ENCODE measurements at places on chromosomes 7 and 10. TPM values are rescaled to one million over a fixed set of nuclear protein-coding genes. Genes with fewer than 3 reads are reported as not detected.

EBF3 gene
- total RNA-seq = not detected

SPAM1 gene
- total RNA-seq = not detected

WNT2 gene
- total RNA-seq = not detected

HOXA9 gene
- 74.8 TPM for total RNA-seq

DPP6 gene
- not detected for total RNA-seq

GPR26 gene
- not detected for total RNA-seq

ADO gene
- 28.5 TPM for total RNA-seq

CTTNBP2 gene
- not detected for total RNA-seq

DEPP1 gene
- total RNA-seq = 2.2 TPM

ACTL6B gene
- not detected for total RNA-seq

RNLS gene
- total RNA-seq = 25.1 TPM

TMEM26 gene
- not detected for total RNA-seq

DNA sequence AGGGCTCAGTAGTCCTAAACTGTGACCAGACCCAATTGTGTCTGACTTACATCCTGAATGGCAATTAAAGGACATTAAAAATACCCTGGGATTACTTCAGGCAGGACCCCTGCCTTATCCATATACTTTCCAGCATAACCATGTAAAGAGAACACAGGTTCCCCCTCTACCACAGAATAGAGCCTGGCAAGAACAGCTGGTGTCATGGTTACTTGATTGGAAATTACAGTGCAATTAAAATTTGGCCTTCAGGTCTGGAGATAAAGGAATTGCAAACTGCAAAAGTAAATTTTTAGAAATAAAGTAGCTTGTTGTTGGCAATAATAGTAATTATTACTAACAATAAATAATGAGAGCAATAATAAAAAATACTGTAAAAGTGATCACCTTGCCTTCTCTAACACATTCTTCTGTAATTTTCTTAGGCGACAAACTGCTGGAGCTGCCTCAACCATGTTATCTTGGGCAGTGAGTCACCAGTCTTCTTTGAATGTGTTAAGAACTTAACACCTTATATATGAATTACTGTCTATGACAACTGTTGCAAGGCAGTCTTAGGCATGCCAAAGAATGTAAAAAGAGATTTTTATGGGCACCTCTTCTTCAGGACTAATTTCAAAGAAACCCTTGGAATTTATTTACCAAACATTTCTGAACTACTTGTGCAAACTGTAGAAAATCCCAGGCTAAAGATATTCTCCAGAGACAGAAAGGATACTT lies 53.7 kb downstream of the HIBADH start:
- peak; percentile 81 for DNase-seq

- DNase-seq = no peak
Observed at GRCh38 chr10:88129013-88129412, 265.6 kb downstream of the PTEN start.

GRCh38 chr7:151088019-151088855 lies 2.0 kb downstream of the AGAP3 start:
- DNase-seq = no peak

- DNase-seq = peak; percentile 25
Observed at GRCh38 chr7:107659666-107660065, 962 bp upstream of the SLC26A4 start.

- no peak for DNase-seq
Observed at GRCh38 chr7:41328544-41328943, 374.3 kb downstream of the INHBA start.

DNA sequence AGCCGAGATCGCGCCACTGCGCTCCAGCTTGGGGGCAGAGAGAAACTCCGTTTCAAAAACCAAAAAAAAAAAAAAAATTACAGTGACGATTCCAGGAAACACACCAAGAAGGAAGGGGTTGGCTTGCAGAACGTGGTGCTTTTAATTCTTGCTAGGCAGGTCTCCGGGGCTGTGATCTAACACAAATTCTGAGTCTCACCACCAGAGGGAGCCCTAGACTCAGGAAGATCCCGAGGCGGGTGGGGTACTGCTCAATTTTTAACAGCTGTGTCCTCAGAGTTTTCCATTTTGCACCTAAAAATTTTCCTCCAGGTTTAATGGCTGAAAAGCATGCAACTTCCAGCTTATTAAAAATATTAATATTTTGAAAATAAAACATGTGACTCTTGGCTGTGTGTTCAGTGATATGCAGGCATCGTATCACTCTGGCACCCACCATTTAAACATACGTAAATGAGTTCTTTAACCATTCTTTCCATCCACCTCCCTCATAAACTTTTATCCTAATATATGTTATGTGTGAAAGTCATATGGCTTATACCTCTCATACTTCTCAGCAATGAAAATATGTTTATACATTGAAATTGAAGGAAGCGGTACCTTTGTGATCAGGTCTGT lies 26.5 kb upstream of the NUB1 start:
- peak; percentile 46 for DNase-seq

GRCh38 chr7:48522692-48523091 lies 351.4 kb downstream of the ABCA13 start:
- DNase-seq = peak; percentile 5

GRCh38 chr10:5468262-5469106 lies 30.9 kb downstream of the CALML5 start:
- DNase-seq = no peak

DNA sequence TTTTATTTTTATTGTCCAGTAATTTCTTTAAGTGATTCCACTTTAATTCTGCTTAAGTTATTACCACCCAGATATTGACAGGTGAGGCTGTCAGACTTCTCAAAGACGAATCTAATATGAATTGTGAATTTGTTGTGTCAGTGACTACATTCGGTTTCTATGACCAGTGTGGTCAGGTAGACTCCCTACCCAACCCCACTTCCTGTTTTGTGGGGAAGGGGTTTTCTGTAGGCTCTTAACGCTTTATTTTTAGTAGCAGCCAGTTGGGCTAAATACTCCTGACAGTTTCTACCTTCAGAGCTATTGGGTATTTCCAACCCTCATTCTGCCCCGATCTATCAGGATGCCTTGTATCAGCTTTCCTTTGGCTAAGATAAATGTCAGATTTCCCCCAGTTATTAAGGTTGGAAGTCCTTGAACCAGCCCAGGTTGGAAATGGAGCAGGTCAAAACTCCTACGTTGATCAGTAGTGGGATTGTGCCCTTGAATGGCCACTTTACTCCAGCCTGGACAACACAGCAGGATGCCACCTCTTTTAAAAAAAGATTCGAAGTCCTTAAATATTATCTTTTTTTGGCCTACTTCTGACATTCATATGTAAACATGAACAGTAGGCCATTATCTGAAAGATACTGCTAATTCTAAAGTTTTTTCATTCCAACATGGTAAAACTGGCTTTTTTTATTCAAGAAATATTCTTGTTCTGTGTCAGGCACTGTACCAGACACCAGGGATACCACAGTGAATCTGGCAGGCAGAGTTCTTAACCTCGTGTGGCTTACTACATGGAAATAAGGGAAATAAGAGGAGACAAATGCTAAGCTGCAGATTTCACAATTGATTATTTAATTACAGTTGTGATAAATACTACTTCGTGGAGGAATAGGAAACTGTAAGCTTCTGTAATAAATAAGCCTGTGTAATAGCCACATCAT lies 133.3 kb upstream of the SAMD8 start:
- DNase-seq = no peak

DNA sequence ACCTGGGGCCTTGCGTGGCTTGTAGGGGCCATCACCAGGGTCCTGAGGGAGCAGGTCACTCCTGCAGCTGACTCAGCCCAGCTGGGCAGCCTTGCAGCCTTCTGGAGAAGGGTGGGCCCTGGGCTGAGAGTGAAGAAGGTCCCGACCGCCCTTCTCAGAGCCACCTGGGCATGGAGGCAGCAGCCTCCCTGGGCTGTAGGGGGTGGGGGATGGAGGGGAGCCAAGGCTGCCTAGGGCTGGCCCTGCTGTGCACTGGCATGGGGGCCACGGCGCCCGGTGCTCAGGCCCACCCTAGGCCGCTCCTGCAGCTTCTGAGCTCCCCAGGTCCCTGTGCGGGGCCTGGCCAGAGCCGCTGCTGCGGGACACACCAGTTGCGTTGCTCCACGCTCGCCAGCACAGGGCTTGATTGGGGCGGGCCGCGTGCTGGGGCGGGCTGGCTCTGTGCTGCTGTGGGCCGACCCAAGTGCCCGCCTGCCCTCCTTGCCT lies 63.6 kb upstream of the NKX6-2 start:
- DNase-seq = no peak

DNA sequence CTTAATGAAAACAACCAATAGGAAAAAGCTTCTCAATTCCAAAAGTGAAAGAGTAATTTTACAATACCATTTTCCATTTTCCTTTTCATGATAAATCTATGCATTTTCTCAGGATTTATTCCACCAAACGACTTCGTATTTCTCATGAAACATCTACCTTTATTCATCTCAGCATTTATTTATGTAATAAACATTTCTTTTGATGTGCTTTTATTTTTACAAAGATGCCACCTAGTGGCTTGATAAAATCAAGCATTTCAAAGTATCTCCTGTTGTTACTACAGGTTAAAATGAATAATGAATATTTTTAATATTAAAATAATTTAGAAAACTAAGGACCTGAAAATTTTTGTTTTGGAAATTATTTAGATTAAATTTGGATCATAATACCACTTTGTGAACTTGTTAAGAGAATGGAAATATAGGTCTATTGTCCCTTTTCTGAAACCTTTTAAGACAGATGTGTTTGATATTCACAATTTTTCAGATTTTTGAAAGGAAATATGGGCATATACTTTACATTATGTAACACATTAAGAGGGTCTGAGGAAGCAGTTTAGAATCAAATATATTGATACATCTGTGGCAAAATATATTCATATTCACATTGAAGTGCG lies 2.7 kb upstream of the IQUB start:
- DNase-seq = peak; percentile 31

- no peak for DNase-seq
Observed at GRCh38 chr7:42469341-42469740, 232.3 kb upstream of the GLI3 start.

- peak; percentile 83 for DNase-seq
Observed at GRCh38 chr7:16028103-16028502, 341.6 kb upstream of the MEOX2 start.

- DNase-seq = peak; percentile 55
Observed at GRCh38 chr10:70970830-70971229, 82.5 kb upstream of the PCBD1 start.

DNA sequence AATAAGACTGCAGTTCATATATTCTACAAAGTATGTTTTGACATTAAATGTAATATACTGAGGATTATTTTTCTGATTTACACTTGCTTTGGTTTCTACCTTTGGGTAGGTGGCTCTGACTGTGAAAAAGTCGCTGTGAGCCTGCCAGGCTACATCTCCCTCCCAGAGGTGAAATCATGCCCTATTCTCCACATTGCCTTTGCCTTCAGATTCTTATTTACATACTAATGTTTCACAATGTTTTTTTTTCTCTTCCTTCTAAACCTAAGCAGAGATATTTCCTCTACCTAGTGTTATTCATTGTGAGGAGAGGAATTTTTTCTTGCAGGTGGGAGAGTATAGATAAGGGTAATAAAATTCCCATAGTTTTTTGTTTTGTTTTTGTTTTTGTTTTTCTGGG lies 111.5 kb upstream of the ANTXRL start:
- DNase-seq = no peak

GRCh38 chr10:93464776-93465388 lies 17.3 kb downstream of the MYOF start:
- peak; percentile 80 for DNase-seq

GRCh38 chr7:157423348-157423747 lies 86.5 kb downstream of the DNAJB6 start:
- DNase-seq = no peak

- no peak for DNase-seq
Observed at GRCh38 chr10:89795840-89796239, 94.5 kb downstream of the KIF20B start.

- no peak for DNase-seq
Observed at GRCh38 chr10:70908406-70909296, 20.3 kb upstream of the PCBD1 start.

- DNase-seq = no peak
Observed at GRCh38 chr7:148260599-148260998, 330.0 kb upstream of the C7orf33 start.

GRCh38 chr7:94908323-94909178 lies 1.2 kb downstream of the PPP1R9A start:
- DNase-seq = no peak

- no peak for DNase-seq
Observed at GRCh38 chr10:1642600-1643160, 94.6 kb downstream of the ADARB2 start.

DNA sequence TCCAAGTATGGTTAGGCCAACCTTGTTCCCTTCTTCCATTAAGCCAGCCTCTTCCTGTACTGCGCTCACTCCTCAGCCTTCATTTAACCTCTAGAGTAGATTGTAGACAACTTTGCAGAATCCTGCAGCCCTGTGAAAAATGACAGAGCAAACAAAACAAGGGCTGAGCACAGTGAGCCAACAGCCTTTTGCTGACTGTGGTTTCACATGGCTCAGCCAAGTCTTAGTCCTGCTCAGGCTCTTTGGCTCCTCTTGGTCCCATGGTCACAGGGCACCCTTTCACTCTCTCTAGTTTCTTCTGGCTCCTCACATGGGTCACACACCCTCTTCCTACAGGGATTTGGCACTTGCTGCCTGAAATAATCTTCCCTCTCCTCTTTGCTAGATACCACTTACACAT lies 900.3 kb downstream of the CCSER2 start:
- DNase-seq = no peak

DNA sequence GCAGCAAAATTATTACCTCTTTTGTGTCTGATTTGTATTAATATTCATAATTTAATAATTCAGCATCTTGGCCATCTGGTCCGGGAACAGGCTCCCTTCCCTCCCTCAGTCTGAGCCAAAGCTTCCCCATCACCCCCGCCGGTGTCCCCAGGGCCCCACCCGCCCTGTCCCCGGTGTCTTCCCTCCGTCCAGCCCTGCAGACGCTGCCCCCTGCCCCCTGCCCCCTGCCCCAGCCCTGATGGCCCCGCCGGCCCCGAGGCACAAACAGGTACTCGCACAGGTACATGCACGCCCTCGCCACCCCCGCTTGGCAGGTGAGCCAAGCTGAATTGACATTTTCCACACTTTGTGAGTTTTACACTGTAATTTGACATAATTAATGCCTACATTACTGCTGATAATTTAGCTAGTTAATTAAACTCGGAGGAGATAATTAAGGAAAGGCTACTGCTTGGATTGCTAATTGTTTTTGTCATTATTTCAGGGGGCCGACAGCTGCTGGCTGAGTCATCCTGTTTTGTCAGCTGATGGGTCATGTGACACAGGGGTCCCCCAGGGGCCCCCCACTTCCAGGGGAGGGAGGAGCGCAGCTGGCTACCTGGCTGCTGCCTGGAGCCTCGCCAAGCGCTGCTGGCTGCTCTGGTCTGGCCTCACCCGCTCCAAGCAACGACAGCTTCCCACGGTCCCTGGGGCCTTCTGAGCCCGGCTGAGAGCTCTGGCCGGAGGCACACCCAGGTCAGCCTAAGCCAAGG lies 36.6 kb downstream of the MICALL2 start:
- peak; percentile 33 for DNase-seq

DNA sequence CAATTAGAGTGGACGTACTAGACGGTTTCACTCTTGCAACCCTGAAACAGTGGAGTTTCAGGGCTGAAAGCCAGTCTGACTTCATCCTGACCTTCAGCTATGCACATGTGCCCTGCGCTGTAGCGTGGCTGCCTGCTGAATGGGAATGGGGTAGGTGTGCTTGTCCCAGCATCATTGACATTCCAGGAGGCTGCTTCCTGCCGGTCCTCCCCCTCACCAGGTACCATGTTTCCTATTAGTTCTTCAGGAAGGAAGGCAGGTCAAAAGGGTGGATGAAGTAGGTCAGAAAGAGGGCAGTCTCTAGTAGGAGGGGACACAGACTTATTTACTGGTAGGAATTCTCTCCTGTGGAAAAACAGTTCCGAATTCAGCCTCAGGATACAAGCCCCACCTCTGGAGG lies 551.8 kb upstream of the GALNT17 start:
- no peak for DNase-seq
